Cardiac septum (tissue), 1 donor: ENCODE measurements at places on chromosomes 6 and 20.

GRCh38 chr6:144883915-144884314 lies 598.8 kb downstream of the UTRN start:
- no peak for DNase-seq

- DNase-seq = no peak
Measured at GRCh38 chr6:168785720-168786511, 344.9 kb downstream of the SMOC2 start.

DNA sequence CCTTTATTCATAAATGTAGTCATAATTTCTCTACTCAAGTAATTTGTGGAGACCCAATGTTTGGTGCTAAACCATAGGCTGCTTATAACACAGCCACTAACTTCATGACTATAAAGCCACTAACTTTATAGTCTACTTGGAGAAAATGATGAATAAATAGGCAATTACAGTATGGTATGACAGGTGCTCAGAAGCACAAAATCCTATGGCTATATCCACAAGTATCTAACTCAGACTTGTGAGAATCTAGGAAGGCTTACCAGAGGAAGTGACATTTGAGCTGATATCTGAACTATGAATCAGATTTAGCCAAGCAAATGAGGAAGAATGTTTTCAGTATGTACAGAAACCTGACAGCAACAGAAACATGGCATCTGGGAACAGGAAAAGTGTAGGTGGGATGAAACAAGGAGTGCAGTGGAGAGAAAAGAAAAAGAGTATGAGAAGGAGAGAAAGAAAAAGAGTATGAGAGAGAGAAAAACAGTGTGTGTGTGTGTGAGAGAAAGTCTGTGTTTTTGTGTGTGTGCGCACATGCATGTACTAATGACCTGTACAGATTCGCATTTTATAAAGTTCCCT lies 59.9 kb downstream of the REV3L start:
- no peak for DNase-seq

GRCh38 chr20:21614980-21615379 lies 90.5 kb upstream of the PAX1 start:
- DNase-seq = no peak

GRCh38 chr6:169271158-169271876 lies 17.7 kb upstream of the THBS2 start:
- no peak for DNase-seq

DNA sequence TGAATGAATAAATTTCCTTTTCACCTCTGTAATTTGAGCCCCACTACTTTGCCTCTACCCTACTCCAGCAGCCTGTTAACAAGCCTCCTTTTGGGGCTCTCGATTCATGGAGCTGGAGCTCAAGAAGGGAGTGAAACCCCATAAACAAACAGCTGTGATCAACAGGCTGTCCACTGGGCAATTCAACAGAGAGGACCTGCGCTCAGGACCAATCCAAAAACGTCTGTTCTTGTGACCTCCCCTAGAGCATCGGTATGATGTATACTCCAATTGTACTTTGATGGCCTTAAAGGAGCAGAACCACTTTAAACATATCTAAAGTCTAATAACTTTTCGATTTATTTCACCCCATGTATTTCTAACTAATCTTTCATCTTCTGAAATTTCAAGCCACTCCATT lies 37.4 kb downstream of the HIVEP2 start:
- no peak for DNase-seq

DNA sequence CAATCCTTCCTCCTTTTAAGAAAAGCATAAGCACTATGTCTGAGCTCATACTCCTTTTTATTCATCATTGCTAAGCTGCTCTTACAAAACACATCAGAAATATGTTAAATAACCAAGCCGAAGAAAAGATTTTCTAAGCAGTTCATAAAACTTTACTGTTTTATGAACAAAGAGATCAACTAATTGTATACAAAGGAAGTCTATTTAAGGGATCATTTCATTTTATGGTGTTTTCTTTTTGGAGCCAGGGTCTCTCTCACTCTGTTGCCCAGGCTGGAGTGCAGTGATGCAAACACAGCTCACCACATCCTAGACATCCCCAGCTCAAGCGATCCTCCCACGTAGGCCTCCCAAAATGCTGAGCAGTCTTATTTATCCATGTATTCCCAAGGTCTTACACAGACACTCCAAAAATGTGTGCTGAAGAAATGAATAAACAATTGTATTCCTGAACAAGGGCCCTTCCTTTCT lies 9.3 kb downstream of the NUDT3 start:
- no peak for DNase-seq

DNA sequence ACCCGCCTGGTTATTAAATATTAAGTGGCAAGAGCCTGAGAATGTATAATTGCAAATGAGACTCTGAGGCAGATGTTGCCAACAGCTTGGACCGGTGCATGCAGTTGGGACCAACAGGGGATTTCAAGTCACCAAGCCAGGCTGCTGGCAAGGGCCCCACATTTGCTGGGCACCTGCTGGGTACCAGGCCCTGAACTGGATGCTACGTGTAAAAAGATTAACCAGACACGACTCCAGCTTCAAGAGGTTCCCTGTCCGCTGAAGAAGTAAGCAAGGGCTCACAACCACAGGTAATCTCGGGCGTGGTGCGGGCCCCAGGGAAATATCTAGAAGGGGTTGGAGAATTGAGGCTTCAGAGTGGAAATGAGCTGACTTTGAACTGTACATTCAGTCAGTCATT lies 13.2 kb upstream of the SIRPA start:
- DNase-seq = no peak

DNA sequence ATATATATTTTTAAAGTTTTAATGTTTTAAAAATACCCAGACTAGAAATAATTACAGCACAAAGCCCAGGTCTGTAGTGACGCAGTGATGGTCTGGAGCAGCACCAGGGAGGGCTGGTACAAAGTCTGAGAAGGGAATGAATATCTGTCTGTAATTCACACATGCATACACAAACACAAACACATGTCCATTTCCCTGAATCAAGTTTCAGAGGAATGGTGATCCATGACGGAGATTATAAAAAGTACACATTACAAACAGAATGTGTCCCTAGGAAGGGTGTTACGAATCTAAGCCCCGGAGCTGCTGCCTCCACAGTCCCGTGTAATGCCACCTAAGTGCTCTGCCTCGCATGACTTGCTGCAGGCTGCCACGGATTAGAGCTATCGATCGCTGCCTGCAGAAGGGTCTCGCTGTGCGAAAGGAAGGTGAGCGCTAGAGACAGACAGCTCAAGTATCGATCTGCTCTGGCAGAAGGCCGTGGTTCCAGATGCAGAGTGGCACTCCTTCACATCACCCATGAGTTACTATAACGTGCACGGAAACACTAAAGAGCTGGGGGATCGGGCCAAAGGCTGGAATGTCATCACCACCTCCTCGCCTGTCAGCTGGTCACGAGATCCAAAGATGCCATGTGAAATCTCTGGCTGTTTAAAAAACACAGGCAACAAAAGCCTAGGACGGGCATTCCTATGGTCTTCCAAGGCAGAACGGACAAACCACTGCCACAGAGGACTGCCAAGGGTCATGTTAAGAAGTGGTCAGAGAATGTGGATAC lies 87.1 kb downstream of the INSM1 start:
- DNase-seq = no peak

- DNase-seq = no peak
Measured at GRCh38 chr6:7282097-7282906, 30.7 kb downstream of the SSR1 start.

- DNase-seq = no peak
Measured at GRCh38 chr20:37108676-37109075, 12.9 kb upstream of the RBL1 start.
